ENCODE measurements at places on chromosomes 2 and 18.

- DNase-seq: no peak
Measured at GRCh38 chr2:28779001-28779400, 27.4 kb downstream of the PPP1CB start.

GRCh38 chr18:75133721-75134610, 75.0 kb downstream of the PTGR3 start:
- no peak for DNase-seq

DNA sequence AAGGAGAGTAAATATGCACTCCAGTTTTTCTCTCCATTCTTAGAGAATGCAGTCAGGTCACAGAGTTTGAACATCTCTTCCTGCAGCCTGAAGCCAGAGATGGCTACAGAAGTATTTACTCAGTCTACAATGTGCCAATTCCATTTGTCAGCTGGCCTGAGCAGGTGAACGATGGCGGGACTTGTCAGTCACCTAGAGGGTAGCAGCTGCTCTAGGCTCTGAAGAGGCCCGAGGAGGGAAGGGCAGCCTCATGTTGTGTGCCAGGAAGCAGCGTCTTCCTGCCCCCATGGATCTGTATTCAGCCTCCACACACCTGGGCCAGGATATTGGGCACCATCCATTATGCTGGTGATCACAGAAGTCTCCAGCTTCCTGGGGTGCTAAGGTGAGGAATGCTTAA, 316.7 kb upstream of the CHAC2 start:
- no peak for DNase-seq

DNA sequence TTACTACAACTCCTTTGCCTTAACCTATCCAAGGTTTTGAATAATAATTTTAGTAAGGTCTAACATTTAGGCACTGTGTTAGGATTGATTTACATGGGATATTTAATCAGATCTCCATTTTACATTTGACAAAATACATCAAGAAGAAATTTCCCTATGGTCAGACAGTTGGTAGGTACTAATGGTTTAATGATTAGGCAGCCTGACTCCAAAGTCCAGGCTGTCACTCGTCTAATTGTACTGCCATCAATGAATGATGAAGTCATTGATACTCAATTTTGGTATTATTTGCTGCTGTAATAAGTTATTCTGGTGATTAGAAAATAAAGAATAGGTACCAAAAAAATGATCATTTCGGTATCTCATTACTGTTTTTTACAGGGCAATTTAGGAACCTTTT, 14.1 kb downstream of the BBS5 start:
- DNase-seq: no peak

DNA sequence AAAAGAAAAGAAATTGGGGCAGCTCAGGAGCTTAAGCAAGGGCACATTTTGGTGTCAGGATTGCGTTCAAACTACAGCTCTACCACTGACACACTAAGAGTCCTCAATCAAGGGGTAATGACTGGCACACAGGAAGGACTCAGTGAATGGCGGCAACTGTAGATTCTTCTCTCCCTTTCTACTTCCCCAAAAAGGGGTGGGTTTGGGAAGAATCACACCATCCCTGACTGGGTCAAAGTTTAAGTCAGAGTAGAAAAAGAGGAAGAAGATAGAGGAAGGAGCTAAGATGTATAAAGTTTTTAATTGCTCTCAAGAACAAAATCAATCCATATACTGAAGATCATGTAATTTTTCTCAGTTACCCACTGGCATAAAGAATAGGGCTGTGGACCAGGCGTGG, 2.6 kb downstream of the NLRC4 start:
- no peak for DNase-seq

All from activated CD4-positive, CD25-positive, alpha-beta regulatory T cell (primary cell).